Transverse colon (tissue), 4 donors: ENCODE measurements at places on chromosomes 4 and X. TPM values are rescaled to one million over a fixed set of nuclear protein-coding genes. Genes with fewer than 3 reads are reported as not detected.

The GPR50 gene
- total RNA-seq = not detected

The FHIP1A gene
- total RNA-seq = 44.8 TPM

The RPL34 gene
- 523 TPM for total RNA-seq

The TTC29 gene
- not detected for total RNA-seq

The HS3ST1 gene
- 3.2 TPM for total RNA-seq

DNA sequence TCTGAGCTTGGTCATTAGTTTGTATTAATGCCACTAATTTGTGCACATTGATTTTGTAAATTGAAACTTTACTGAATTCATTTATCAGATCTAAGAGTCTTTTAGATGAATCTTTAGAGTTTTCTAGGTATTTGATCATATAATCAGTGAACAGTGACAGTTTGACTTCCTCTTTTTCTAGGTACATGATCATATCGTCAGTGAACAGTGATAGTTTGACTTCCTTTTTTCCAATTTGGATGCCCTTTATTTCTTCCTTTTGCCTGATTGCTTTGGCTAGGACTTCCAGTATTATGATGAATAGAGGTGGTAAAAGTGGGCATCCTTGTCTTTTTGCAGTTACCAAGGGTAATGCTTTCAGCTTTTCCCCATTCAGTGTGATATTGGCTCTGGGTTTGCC lies 421.4 kb upstream of the CPXCR1 start:
- DNase-seq = no peak

GRCh38 chrX:74606799-74607198 lies 7.6 kb downstream of the RLIM start:
- DNase-seq = no peak

DNA sequence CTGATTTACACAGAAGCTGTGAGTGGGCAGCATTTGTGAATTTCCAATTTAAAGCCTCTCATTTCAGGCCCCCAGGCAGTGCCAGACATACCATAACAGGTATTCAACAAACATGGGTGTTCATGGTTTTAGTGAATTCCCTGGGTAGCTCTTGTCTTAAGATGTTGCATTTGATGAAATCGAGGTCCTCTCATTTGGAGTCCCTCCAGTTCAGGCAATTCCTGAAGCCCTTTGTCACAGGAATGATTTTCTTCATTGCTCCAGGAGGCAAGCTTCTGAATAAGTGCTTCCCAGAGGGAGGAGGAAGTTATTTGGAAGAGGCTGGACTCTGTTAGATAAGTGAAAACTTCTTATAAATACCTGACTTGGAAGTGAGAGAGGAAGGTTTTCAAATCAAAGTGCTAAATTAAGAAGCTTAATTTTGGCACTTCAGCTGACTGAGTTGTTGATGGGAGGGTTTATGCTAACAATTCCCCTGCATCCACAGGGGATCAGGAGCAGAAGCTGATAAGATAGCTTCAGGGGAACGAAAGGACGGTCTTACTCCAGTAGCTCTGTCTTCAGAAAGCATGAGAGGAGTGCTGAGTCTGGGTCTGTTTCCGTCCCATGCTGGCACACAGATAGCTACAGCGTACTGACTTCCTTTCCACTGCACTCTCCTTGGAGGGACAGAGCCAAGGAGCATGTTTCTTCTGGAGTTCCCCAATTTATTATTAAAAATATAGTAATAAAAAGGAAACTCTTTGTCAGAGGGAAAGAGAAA lies 543.1 kb downstream of the GBA3 start:
- no peak for DNase-seq

DNA sequence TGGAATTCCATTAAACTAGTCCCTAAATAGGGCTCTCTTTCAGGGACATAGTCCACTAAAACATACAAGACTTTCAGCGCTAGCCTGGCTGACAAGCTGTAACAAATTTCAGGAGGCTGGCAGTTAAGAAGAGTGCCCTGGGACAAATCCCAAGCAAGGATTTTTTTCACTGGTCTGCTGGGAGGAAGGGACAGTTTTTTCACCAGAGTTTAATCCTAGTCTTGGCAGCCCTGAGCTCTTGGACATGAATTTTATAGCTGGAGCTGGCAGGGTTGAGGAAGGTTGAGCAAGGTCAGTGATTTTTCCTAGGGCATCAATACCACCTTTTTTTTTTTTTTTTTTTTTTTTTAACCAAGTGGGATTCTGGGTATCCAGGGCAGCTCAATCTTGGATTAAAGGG lies 184.4 kb downstream of the SH2D1A start:
- no peak for DNase-seq

DNA sequence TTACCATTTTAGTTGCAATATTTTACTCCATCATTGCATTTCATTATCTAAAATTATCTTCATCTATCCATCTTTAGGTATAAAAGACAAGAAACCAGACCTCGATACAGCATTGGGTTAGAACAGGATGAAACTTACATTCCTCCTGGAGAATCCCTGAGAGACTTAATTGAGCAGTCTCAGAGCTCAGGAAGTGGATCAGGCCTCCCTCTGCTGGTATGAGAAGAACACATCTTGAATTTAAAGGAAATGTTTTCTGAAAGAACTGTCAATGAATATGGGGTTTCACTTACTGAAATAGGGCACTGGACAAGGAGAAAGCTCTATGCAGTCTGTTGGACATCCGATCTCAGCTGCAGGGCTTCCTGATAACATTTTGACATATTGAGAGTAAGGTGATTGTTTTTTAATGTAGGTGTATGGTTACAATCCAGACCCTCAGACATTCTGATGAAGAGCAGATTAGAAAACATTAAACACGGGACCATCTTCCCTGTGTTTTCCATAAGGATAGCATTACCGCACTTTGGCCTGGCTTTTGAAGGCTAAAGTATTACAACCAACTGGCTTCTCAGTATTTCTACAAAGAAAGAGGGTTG lies 367.2 kb downstream of the BMPR1B start:
- DNase-seq = no peak

DNA sequence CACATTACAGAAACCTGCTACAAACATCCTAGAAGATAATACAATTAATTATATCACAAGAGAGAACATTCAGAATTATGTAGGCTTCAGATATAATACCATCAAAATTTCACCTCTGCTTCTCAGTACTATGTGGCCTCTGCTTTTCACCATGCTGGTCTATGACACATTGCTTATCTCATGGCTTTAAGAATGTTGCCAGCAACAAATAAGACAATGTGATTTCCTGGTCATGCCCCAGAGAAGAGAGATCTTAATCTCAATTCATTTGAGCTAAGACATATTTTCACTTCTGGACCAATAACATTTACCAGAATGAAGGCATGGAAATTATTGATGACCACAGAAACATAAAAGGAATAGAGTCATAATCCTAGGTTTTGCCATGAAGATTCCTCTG lies 1233.4 kb upstream of the ADGRL3 start:
- no peak for DNase-seq

DNA sequence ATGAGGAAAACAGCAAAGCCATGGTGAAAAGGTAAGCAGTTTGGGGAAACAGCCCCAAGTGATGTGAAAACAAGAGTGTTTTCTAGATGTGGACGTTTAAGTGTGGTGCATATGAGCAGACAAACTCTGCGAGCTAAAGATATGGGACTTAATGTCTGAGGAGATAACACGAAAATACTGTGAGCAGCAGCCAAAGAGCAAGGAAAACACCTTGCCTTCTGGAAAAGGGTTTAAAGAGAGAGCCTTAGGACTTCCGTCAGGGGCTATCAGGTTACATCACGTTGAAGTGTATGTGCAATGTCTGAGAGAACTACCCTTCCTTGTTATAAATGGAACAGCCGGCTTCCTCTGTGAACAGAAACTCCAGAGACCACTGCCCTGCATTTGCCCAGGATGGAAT lies 54.2 kb downstream of the LEF1 start:
- DNase-seq = no peak

DNA sequence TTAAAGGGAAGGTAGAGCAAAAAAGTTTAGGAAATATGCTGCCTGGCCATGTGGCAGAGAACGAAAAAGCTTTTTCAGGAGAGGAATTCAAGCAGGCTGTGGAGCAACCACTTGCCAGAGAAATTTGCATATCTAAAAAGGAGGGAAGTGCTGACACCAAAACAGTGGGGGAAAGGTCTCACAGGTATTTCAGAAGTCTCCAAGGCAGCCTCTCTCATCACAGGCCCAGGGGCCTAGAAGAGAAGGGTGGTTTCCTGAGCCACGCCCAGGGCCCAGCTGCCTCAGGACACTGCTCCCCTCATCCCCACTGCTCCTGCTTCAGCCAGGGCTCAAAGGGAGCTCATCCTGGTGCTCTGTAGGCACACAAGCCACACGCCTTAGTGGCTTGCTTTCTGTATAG lies 29.9 kb upstream of the STS start:
- no peak for DNase-seq

DNA sequence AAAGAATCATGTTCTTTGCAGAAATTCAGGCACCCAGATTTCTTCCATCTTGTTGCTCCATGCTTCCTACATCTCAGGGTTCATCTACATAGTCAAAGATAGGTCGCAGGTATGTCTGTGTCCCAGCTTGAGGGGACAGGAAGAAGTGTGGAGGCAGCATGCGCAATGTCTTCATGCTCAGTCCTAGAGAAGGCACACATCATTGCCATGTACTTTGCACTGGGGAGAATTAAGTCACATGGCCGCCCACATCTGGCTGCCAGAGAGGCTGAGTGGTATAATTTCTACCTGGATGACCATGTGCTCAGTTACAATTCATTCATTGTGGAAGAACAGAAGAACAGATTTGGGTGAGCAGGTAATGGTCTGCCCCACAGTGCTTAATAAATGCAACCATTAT lies 54.1 kb downstream of the GAB1 start:
- peak; percentile 21 for DNase-seq

GRCh38 chr4:6509587-6509986 lies 37.2 kb upstream of the PPP2R2C start:
- no peak for DNase-seq

DNA sequence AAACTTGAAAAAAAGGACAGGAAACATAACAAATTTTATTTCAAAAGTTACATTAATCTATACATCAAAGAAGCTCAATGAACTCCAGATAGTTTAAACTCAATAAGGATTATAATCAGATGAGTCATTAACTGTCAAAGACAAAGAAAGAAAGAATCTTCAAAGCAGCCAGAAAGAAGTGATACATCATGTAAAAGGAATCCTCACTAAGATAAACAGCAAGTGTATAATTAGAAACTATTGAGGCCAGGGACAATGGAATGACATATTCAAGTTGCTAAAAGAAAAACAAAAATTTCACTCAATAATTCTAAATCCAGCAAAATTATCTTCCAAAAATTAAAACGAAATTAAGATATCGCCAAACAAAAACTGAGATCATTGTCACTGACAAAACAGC lies 161.6 kb upstream of the NWD2 start:
- no peak for DNase-seq

DNA sequence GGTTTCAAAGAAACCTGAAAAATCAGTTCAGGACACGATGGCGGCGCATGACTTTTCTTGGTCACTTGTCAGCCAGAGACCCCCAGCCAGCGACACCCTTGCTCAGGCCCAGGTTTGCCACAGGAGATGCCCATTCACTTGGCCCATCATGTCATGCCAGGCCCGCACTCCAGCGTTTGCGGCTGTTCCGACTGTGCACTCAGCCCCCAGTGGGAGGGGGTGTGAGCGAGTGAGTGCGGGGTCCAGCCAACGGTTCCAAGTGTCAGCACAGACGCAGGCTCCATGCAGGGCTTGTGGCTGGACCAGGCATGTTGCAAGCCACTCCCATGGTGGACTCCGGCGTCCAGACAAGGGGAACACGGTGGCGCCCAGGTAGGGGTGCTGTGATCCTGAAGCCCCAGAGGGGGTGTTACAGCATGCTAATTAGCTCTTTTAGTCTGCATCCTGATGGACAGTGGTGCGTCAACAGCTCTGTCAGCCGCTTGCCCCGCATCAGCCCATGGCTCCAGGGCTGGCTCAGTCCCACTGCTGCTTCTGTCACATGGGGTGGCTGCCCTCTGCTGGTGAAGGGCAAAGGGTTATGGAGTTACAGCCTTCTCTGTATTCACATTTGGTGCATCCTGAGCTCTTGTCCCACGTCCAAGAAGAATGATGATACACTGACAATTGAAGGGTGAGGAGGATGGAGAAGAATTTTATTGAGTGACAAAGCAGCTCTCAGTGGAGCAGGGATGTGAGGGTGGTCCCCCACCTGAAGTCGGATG lies 3.7 kb upstream of the MAEA start:
- DNase-seq = no peak

GRCh38 chr4:6705646-6706045 lies 4.0 kb downstream of the MRFAP1L1 start:
- DNase-seq = no peak

DNA sequence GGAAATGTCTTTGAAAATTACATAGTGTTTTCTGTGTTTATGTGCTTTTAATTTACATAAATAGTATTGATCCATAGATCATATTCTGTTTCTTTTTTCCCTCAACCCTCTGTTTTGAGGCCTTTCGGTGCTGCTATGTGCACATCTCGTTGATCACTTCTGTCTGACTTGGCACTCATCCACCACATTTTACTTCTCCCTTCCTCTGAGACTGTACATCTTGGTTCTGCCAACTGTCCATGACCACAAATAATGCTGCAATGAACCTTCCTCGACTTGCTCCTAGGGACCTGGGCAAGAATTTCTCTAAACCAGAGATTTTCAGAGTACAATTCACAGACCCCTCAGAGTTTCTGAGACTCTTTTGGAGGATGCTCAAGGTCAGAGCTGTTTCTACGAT lies 74.4 kb downstream of the RTL5 start:
- no peak for DNase-seq

DNA sequence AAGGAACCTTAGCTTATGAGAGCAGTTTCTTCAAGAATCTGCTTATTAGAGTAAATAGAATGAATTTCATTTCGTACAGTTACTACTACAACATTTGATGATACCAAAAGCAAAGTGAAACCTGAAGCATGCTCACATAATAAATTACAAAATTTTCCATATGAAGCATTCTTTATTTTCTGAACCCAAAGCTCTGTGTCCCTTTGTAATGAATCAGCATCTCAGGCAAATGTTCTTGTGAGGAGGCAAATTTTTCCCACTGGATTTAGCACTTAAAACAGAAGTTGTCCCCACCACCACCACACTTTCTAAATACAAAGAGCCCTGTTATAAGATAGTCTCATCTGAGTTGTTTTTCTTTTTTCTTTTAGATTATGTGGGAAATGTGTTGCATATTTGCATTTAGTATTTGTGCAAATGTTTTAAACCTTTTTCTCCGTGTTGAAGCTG lies 70.7 kb upstream of the NFKB1 start:
- no peak for DNase-seq
